ENCODE measurements at places on chromosomes 5 and 9. TPM values are rescaled to one million over a fixed set of nuclear protein-coding genes. Genes with fewer than 3 reads are reported as not detected.

CCNJL gene
- total RNA-seq = not detected

EQTN gene
- not detected for total RNA-seq

JAKMIP2 gene
- 1.2 TPM for total RNA-seq

SNX18 gene
- 13.1 TPM for total RNA-seq

FBP2 gene
- not detected for total RNA-seq

TAS2R1 gene
- not detected for total RNA-seq
